ENCODE measurements at places on chromosomes 5 and 9.

DNA sequence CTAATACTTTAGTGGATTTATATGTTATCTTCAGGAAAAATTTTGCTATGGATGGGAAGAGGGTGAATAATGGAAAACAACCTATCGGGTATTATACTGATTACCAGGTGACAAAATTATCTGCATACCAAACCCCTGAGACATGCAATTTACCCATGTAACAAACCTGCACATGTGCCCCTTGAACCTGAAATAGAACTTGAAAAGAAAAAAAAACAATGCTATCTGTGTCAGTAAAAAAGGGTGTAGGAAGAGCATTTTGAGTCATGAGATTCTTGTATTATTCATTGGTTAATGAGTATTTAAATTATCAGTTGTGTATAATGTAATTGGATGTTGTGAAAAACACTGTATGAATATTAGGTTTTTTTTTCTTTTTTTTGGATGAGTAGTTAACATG is 75.4 kb downstream of the PRR16 start:
- no peak for DNase-seq

DNA sequence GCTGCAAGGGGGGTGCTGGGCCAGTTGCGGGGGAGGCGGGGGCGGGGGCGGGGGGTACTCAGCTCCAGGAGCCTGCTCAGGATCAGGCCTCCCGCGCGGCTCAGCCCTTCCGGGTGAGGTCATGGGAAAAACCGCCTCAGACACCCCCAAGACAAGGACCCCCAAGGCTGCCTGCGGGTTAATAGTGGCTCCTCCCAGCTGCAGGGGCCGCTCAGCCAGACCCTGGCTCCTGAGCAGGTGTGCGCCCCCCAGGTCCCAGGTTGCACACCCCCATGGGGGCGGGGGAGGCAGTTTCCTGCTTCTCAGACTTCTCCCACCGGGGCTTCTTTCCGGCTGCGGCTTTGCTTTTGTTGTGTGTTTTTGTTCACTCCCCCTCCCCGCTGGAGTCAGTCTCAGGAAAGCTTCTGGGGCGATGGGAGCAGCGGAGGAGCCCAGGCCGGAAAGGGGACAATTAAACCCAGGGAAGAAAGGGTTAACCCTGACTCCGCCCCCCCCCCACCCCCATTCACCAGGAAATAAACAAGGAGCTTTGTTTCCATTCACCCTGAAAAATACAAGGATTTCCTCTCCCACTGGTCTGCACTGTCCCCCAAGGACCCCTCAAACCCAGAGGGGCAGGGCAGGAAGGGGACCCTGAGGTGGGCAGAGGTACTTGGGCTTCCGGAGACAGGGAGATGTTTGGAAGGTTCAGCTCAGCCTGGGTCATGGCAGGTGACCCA is 42.3 kb upstream of the NOTCH1 start:
- DNase-seq, result no peak

- no peak for DNase-seq
These were observed 643.4 kb downstream of the CCDC171 start for GRCh38 chr9:16196206-16196605.

GRCh38 chr9:546797-547223 is 294.7 kb upstream of the DMRT1 start:
- no peak for DNase-seq
